ENCODE measurements at places on chromosomes 2 and 18.

GRCh38 chr2:12090590-12090989 lies 344.2 kb downstream of the LPIN1 start:
- no peak for DNase-seq

DNA sequence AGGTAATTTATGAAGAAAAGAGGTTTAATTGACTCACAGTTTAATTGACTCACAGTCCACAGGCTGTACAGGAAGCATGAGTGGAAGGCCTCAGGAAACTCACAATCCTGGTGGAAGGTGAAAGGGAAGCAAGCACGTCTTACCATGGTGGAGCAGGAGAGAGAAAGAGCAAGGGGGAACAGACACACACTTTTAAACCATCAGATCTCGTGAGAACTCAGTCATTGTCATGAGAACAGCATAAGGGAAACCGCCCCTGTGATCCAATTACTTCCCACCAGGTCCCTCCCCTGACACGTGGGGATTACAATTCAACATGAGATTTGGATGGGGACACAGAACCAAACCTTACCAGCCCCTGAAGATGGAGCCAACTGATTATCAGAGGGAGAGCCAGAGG lies 11.2 kb upstream of the PUM2 start:
- DNase-seq, result no peak

- DNase-seq, result no peak
These were observed 47.4 kb downstream of the VIT start for GRCh38 chr2:36743954-36744353.

- no peak for DNase-seq
These were observed 191.4 kb downstream of the SH3RF3 start for GRCh38 chr2:109320195-109320922.

DNA sequence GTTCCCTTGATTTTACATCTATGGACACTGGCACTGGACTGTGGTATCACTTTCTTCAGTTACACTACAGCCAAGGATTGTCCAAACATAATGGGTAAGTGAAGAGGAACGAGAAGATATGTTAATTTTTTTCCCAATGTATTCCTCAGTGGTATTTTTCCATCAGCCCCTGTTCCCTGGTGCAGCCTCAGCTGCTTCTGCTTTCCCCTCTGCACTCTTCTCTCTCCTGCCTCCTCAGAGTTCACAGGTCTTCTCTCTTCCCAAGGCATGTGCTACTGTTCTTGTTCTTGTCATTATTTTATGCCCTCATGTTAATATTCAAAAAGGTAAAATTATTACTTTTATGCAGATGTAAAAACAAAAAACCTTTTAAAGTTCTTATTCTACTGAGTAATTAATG lies 378.0 kb upstream of the NRXN1 start:
- DNase-seq, result no peak

GRCh38 chr2:105338020-105338385 lies 663 bp downstream of the C2orf49 start:
- no peak for DNase-seq

DNA sequence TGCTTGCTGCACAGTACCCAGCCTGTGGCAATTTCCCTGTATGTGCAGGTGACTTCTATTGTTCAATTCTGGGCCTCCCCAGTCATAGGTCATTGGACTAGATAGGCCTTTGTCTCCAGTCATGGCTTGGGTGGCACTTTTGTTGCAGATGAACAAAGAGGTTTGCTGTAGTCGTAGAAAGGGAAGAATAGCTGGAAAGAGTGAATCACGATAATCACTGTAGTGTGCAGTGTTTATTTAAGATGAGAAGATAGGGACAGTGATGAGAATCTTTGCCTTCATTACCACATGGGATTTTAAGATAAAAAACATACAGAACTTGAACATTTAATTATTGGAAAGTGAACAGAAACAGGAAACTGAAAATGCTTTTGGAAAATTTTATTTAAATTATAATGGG lies 156.1 kb upstream of the CYRIA start:
- DNase-seq, result no peak
